ENCODE measurements at places on chromosomes 2 and 18.
A peak's percentile ranks its signal among the peaks of the same experiment; 100 is the strongest.

- no peak for DNase-seq
These were observed 8.0 kb downstream of the HAAO start for GRCh38 chr2:42784204-42784880.

DNA sequence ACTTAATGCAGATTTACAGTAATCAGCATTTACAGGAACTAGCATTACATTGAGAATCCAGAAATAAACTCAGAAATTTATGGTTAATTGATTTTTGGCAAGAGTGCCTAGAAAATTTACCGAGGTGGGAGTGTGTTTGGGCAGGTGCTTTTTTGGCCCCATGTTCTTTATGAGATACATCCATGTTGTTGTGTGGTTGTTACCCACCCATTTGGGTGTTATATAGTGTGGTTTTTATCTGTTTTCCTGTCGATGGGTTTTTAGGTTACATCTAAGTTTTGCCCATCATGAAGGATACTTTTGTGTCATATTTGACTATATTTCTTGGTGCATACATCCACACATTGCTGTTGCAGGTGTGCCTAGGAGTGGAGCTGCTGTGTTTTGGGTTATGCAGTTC lies 82.0 kb downstream of the ATP9B start:
- DNase-seq, result no peak

GRCh38 chr18:48529796-48530195 lies 9.0 kb upstream of the CTIF start:
- DNase-seq, result peak; percentile 21

- DNase-seq, result no peak
These were observed 79.2 kb downstream of the BARD1 start for GRCh38 chr2:214730248-214730647.

DNA sequence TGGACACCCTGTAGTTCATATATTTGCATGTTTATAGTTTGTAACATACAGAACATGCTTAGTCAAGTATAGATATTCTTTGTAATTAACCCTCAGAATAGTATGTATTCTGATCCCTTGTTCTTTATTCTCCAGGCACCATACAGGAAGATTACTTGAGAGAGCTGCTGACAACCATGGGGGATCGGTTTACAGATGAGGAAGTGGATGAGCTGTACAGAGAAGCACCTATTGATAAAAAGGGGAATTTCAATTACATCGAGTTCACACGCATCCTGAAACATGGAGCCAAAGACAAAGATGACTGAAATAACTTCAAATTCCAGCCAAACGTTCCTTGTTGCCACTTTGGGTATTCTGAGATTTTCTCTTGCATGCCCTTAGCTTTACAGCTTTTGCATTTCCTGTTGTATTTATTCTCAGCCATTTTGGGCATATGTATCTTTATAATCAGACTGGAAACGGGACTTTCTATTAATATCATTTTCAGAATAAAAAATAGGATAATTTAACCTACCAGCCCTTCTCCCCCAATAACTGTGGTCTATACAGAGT lies 6.2 kb upstream of the MYL12B start:
- no peak for DNase-seq

DNA sequence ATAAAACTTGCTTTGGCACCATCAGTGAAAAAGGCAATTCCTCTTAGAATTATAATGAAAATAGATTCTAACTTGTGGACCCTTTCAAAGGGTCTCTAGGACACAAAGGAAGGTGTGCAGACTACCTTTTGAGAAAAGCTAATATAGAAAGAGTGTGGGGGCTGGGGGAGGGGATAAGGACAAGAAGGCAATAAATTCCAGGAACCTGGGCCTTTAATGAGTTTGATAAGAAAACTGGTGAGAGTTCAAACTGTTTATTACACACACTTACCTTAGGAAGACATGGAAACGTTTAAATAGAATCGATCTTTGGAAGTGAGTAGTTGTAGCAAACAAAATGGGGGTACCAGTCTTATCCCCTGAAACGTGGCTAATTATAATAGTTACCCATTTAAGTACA lies 39.6 kb upstream of the PGAP1 start:
- DNase-seq, result no peak

- DNase-seq, result no peak
These were observed 2.5 kb downstream of the MRPL35 start for GRCh38 chr2:86201671-86202335.

DNA sequence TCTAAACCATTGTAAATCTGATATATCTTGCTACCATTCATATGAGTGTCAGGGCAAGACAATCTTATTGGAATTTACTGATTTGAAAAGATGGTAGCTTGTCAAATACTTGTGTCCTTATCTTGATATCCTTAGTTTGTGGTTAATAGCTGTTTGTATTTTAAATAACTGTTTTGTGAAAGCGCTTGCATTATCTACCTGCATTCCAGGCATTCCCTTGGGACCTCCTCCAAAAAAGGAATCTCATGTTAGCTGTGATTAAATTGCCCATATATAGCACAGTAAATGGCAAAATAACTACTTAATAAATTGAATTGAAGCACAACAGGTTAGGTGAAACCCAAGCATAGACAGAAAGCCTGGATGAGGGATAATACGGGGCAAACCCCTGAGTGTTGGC lies 13.9 kb downstream of the CNTNAP5 start:
- DNase-seq, result no peak

DNA sequence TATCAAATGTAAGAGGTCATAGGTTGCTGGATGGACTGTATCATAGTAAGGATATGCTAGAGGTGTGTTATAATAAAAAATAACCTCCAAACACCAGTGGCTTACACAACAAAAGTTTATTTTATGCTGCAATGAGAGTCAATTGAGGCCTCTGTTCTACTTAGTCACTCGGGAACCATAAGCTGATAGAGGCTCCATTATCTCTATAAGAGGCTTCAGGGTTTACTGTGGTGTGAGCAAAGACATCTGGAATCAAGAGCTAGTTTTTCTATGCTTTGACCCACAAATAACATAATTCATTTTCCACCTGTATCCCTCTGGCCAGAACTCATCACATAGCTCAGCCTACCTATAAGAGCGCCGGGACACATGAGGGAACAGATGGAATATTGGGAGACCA lies 47.5 kb upstream of the NEMP2 start:
- DNase-seq, result no peak

- DNase-seq, result no peak
These were observed 307.5 kb upstream of the SPRED2 start for GRCh38 chr2:65739927-65740326.

GRCh38 chr2:240235149-240235803 lies 94.8 kb upstream of the OTOS start:
- DNase-seq, result no peak

DNA sequence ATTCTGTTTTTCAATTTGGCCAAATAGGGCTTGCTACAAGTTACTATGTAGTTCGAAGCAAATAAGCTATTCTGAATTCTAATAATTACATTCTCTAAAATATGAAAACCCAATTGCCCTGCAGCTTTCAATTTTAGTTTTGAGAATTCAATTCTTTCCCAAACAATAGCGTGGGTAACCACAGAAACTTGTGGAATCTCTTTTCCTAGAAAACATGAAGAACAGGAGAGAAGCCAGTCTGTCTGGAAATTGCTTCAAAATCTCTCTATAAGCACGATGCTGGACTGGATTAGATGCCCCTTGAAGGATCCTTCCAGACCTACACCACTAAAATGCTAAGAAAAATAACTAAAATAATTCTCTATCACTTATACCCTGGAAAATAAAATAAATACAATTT lies 115.0 kb downstream of the THADA start:
- no peak for DNase-seq

GRCh38 chr2:141523199-141523598 lies 607.6 kb downstream of the LRP1B start:
- no peak for DNase-seq

All from SW480 (cell line).